Transverse colon (tissue), 4 donors: ENCODE measurements at places on chromosomes 12 and 14. TPM values are rescaled to one million over a fixed set of nuclear protein-coding genes. Genes with fewer than 3 reads are reported as not detected.

Gene CLEC14A
- total RNA-seq, result not detected

DNA sequence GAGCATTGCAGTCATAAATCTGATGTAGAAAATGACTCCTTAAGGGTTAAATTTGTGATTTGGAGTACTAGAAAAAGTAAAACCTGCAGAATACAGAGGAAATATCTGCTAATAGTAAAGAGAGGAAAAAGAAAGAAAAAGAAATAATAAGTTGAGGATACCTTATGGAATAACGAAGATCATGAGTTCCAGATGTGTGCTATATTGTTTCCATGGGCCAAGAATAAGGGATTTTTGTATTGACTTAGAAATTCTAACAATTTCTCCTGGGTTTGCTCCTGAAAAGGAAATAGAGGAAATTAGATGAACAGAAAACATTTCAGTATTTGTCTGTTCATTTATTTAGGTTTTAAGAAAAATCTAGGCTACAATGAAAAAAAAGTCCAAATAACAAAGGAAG, 115.3 kb downstream of the ALG10B start:
- DNase-seq, result no peak

- DNase-seq, result peak; percentile 21
Measured at GRCh38 chr12:47085815-47086252, 6.1 kb upstream of the AMIGO2 start.

Gene IL31
- total RNA-seq, result not detected

Gene FBRSL1
- total RNA-seq, result 306 TPM
